ENCODE measurements at places on chromosomes 2 and 18.

GRCh38 chr18:79386547-79386946 is 9.2 kb upstream of the NFATC1 start:
- DNase-seq = peak; percentile 40

DNA sequence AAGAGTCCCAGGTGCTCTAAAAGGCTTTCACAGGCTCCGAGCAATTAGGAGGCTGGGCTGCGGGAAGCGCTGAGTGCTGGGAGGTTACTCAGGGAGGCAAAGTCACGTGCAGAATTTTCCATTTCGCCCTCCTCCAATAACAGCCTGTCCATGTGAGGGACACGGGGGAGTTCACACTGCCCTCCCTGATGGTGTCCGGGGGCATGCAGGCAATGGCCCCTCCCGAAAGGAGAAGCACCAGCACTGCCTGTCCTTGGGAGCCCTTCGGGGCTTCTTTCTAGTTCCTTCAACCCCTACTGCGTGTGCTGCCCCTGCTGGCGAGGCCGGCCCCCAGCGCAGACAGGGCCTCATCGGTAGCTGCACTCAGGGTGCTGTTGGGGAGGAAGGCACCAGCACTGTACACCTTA is 63.1 kb upstream of the HPCAL1 start:
- no peak for DNase-seq

DNA sequence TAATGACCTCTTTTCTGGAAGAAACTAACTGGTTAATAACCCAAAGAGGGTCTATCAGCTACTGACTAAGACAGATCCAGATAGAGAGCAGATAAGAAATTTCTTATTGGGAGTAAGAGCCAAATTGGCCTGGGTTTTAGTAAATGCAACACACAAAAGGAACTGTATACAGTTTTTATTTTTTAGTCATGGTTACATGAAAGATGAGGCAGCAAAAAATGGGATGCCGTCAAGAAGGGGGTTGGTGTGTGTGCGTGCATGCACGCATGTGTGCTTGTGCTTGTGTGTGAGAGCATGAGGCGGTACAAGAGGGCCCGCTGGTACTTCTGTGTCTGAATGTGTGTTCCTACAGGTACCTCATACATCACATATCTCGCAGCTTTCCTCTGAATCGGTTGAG is 466.2 kb upstream of the HNRNPA3 start:
- DNase-seq = no peak

- DNase-seq = no peak
Measured at GRCh38 chr2:186696290-186696689, 2.4 kb downstream of the FAM171B start.

DNA sequence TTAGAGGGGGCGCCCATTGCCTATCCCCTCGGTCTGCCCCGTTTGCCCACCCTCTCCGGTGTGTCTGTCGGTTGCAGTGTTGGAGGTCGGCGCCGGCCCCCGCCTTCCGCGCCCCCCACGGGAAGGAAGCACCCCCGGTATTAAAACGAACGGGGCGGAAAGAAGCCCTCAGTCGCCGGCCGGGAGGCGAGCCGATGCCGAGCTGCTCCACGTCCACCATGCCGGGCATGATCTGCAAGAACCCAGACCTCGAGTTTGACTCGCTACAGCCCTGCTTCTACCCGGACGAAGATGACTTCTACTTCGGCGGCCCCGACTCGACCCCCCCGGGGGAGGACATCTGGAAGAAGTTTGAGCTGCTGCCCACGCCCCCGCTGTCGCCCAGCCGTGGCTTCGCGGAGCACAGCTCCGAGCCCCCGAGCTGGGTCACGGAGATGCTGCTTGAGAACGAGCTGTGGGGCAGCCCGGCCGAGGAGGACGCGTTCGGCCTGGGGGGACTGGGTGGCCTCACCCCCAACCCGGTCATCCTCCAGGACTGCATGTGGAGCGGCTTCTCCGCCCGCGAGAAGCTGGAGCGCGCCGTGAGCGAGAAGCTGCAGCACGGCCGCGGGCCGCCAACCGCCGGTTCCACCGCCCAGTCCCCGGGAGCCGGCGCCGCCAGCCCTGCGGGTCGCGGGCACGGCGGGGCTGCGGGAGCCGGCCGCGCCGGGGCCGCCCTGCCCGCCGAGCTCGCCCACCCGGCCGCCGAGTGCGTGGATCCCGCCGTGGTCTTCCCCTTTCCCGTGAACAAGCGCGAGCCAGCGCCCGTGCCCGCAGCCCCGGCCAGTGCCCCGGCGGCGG is 1.7 kb downstream of the MYCN start:
- peak; percentile 65 for DNase-seq

DNA sequence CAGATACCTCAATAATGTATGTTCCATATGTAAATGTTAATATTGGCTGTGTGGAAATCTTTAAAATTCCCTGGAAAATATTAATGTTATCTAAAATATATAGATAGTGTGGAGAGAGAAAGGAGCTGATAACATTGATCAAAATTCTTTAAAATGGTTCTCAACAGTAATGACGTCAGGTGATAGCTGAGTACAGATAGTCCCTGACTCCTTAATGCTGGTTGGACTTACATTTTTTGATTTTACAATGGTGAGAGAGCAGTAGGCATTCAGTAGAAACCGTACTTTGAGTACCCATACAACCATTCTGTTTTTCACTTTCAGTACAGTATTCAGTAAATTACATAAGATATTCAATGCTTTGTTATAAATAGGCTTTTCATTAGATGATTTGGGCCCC is 146.6 kb downstream of the GALNT3 start:
- DNase-seq = no peak

- DNase-seq = no peak
Measured at GRCh38 chr18:48781163-48781987, 169.4 kb downstream of the SMAD7 start.

- DNase-seq = no peak
Measured at GRCh38 chr2:47270421-47270820, 115.3 kb upstream of the STPG4 start.

DNA sequence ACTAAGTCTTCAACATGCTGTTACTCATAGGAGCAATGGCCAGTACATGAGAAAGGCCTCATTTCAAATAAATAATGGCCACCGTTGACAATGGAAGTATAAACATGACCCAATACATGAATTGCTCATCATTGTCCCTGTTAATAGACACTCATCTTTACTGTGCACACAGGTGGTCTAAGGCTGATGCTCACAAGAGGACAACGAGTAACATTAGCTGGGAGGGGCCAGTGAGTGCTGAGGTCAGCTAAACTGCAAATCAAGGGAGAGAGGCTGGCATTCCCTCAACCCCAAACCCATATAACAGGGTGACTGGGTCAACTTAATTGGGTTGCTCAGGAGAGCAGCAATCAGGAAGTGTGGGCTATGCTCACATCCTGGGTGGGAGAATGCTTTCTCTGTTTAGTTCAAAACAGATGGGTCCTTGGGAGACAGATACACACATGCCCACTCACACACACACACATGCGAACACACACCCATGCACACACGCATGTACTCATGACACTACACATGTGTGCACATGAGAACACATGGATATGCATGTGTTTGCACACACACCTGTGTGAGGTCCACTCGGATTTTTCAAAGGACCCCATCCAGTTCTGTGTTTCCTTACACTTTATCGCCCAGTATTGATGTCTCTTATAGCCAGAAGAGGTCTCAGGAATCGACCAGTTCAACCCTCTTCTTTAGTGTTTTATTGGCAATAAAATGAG is 172.0 kb downstream of the INHBB start:
- DNase-seq = no peak

- no peak for DNase-seq
Measured at GRCh38 chr2:79882548-79882947, 369.7 kb downstream of the CTNNA2 start.

DNA sequence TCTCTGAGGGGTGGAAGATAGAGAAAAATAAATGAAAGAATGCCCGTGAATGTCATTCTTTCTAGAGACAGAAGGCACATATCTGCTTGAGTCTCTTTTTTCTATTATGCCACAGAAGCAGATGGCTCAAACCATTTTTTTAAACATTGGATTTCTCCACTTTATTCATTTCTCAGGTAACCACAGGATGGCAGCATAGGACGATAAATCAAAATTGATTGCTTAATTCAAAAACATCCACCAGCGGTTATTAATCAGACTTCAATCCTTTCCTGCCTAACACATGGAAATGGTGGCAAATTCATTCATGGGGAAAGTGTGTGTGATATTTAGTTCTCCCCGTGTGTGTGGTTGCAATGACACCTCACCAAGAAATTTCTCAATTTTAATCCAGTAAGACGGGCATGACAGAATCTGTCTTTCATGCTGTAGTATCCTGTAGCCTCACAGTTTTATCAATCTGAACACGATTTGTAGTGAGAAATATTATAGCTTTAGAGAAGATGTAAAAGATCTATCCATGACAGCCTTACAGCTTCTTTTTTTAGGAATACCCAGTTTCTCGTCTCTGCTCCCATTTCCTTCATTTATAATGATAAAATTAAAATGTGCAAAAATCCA is 72.2 kb downstream of the DSC3 start:
- DNase-seq = no peak

DNA sequence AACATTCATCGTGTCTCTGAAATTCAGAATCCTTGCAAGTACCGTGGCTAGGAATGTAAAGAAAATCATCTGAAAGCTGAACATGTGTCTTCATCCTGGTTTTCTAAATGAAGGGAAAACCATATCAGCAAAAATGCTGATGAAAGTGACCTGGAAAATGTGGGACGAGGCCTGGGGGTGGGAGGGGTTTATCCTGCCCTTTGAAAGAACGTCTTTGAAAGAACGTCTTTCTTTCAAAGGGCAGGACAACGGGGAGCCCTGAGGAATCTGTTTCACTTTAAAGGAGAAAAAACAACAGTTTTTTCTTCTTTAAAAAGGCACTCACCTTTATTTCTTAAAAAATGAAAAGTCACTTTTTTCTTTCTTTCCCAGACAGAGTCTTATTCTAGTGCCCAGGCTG is 185.2 kb downstream of the ALPK2 start:
- no peak for DNase-seq

GRCh38 chr2:137493261-137493660 is 471.0 kb upstream of the HNMT start:
- no peak for DNase-seq

DNA sequence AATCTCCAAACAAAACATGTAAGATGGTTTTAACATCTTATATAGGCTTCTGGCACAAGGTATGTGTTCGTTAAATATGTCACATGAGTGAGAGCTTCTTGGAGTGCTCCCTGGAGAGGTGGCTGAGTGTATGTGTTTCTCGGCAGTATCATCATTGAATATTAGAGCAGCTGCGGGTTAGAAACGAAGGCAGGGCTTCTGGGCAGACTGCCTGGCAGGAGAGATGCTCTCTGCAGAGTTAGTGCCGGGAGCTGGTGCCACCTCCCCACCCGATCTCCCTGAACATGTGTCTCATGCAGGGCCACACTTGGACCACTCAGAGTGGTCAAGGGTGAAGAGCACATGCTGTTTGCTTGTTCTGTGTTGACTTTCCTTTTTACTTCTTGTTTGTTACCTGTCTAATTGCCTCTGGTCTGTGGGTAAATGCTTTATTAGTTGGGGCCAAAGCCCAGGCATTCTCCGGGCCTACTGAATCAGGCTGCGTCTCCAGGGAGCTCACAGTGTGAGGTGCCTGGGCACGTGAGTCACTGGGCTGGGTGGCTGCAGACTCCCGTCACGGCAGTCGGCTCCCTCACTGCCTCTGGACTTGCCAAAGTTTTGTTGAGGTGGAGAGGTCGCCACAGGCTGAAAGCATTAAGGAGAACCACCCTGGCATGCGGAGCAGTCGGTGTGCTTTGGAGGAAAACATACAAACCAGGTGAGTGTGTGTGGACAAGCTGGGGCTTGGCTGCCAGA is 246.6 kb downstream of the FHOD3 start:
- DNase-seq = no peak

GRCh38 chr2:207891086-207891844 is 121.6 kb upstream of the FZD5 start:
- no peak for DNase-seq

- DNase-seq = no peak
Measured at GRCh38 chr2:8399731-8400130, 282.1 kb upstream of the ID2 start.

DNA sequence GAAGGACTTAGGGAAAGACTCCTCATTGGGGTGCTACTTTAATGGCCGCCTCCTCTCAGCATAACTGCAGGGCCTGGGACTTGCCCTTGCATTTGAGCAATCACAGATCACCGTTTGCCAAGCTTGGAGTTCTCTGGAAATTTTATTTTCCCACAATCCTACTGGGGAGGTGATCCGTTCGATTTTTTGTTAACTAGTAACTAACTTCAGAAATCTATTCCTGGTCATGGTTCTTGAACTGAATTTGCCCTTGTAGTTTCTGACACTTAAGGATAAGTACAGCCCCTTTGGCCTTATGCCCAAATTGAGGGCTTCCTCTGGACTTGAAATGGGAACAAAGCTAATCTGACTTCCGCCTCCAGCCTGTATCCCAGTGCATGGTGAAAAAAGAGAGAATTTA is 60.5 kb upstream of the ST3GAL5 start:
- DNase-seq = no peak

DNA sequence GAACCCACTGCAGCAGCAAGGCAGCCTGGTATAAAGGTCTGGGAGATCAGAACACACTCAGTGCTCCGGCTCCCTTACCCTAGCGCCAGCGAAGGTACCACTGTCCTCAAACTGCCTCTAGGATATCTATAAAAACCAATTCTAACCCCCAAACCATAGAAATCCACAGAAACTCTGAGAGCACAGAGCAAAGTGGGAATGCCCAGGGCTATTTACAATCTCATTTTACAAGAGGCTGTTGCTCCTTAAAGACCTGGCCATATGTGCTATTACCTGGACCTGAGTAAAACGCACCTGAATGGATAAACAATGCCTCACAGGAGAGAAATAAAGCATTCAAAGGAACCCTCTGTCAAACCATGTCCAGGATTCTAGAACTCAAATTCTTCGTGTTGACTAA is 4.3 kb downstream of the STK39 start:
- no peak for DNase-seq

DNA sequence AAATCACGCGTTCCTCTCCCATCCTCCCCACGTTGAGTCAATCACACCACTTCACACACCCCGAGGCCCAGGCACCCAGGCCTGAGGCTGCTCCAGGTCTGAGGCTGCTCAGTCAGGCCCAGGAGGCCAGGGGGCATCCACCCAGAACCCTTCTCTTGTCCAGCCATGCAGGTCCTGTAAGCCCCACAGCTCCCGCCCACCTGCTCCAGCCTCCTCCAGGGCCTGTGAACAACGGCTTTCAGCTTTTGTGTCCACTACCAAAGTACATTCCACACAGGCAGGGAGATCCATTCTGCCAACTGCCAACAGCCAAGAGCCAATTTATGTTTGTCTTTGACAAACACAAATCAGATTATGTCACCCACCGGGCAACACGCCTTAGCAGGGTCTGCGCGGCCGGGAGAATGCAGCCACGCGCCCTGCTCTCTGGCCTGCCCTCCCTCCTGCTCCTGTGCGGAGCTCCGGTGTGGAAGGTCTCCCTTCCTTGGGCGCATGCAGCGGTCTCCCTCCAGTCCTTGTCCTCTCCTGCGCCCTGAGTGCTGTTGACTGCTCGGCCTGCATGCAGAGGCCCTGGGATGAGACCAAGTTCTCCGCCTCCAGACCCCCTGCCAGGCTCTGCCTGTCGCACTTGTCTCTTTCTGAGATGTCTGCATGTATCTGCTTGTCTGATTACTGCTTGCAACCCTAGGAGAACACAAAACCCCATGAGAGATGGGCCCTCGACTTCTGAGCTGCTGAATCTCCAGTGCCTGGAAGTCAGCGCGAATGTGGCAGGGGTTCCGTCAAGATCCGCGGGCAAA is 146.6 kb downstream of the ZNF516 start:
- no peak for DNase-seq

All from activated CD8-positive, alpha-beta memory T cell treated with anti-CD3 and anti-CD28 coated beads for 24 hours (primary cell).